ENCODE measurements at places on chromosomes 4 and X.

DNA sequence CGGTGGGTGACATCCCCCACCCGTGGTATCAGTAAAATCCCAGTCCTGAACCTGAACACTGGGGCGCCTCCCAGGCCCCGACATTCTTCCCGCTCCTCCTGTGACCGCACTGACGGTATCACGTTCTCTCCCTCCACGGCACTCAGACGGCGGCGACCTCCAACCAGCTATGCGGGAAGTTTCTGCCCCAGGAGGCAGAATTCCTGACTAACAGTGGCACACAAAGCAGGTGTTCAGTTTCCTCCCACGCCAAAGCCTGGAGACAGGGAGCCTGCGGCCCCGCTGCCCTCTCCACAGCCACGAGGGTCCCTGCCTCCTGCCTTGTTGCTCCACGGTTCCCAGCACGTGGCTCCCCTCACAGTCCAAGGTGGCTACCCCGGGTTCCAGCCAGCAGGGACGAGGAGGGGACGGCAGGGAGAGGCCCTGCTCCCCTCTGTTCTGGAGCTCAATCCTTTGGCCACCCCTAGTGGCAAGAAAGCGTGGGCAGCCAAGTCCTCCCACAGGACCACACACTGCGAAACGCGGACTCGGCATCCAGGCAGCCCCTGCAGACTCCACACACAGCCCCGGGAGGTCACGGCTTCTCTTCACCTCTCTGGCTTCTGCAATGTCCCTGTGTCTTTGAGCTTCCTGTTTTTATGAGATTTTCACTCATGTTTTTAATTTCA lies 15.2 kb downstream of the CTBP1 start:
- no peak for DNase-seq

DNA sequence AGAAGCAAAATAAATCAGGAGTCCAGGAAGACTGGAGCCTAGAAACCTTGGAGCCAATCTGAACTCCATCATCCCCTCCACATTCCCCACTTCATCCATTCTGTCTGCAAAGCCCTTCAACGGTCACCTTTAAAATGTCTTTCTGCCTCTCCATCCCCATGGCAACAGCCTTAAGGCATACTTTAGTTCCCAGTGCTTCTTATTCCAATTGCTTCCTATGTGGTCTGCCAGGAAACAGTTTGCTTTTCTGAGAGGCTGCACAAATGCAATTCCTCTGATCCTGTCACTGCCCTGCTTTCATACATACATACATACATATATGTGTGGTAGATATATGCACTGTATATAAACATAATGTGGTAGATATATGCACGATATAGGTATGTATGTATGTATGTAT lies 786 bp upstream of the MAGEH1 start:
- no peak for DNase-seq

DNA sequence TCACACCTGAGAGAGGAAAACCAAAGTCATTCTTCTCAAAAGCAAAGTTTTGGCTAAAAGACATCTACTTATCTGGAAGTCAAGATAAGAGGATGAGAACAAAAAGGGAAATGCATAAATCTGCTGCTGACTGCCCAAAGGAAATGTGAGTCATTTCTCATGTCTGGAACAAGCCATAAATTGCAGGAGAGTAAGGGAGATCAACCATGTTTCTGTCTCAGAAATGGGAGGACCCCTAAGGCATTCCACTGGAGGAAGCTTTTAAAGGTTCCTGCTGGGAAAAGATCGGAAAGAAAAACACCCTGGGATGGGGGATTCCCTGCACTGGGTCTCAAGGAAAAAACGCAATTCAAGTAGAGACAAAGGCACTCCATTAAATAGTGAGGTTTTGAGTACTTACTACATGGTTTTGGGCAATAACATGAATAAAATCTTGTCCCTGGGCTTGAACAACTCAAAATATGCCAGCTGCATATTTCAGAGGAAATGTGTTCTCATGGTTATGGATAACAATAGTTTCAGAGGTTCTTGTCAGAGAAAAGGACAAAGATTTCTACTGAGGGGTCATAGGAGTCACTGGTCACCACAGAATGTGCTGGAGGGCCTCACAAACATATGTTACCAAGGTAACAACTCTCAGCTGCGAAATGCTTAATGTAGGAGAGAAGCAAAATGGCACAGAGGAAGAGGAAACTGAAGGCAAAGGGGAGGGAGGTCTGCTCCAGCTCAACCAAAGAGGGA lies 19.3 kb downstream of the GPR143 start:
- DNase-seq = no peak

- no peak for DNase-seq
These were observed 13.5 kb downstream of the PRKX start for GRCh38 chrX:3699821-3700381.

- no peak for DNase-seq
These were observed 53.7 kb upstream of the HPF1 start for GRCh38 chr4:169811476-169811875.

GRCh38 chr4:98967786-98968329 lies 27.7 kb upstream of the METAP1 start:
- no peak for DNase-seq

- DNase-seq = no peak
These were observed at the start of gene SYTL5 for GRCh38 chrX:38006291-38006690. SYTL5 (plus strand) TSS chrX:38006553; CDS start chrX:38033890, 27,337 bp downstream.

DNA sequence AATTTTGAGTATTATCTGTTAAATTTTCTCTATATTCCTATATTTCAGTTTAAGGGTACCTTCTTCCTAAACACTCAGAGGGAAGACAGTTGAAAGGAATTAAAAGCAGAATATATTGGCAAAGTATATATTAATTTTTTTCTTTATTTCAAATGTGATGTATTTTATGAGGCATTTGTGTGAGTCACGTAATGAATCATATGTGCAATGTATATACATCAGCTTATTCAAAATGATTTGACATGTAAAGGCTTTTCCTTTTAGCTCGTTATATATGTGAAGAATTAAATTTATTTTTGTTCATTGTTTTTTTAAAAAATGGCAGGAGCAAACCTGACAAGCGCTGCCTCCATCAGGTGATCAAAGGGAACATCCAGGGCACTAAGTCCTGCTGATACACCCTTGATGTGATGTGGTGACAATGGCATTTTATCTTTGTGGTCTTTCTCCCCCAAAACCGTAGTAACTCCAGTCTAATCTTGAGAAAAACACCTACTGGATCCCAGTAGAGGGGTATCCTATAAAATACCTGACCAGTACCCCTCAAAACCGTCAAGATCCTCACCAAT lies 8.9 kb downstream of the WWC2 start:
- DNase-seq = no peak

- no peak for DNase-seq
These were observed 222.4 kb downstream of the APBB2 start for GRCh38 chr4:40991908-40992307.

DNA sequence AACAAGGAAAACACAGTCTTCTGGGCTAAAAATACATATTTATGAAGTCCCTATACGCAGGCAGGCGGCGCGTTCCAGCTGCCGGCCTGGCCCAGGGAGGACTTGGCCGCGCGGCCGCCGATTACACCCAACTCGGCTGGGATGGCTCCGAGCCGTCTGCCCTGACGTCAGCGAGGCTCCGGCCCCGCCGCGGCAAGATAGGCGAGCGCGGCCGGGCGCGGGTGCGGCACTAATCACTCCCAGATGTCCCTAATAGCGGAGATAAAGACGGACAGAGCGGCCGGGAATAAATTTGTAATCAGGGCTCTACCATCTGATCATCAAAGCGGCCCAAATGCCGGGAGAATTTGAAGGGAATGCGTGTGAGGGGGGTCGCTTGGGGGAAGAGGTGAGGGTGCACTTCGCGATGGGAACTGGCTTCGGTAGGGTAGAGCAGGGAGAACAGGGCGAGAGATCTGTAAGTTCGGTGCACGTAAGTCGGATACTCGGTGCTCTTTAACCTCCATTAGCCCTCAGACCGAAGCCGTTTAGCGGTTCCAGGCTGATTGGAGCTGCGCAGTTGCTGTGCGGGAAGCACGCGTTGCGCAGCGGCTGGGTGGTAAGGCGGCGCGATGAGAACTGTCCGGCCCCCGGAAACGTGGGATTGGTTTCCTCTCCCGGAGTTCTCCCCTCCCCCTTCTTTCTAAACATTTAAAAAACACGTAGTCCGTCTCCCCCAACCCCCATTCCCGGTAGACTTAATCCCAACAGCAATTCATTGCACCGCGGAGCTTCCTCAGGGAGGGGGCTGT lies 7.7 kb downstream of the HAND2 start:
- DNase-seq = no peak

DNA sequence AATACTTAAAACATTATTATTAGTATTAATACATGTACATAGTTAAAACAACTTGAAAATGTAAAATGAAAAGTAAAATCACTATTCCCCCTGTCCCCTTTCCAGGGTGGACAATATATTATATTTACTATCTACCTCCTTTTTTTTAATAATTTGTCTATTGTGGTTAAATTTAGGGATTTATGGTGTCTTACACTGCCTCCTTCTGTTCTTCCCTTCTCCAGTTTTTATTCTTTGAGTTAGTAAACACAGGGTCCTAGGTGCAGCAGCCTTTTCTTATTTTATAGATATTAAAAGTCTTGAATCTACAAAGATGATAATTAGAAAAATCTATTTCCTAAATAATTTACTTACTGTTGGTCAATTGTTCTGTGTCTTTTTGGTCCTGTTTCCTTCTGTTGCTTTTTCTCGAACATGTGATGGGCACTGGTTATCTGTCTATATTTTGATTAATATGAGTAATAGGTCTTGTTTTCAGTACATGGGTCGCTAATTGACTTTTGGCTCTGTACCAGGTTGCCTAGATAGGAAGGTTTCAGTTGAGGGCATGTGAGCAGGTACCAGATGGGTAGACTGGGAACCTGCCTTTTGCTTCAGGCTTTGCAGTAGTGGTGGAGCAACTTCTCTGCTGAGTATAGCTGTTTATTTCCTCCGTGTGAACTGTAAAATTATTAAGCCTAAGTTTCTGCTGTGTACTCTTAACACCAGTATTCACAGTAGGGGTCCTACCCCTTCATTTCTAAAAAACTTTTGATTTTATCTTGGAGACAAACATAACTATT lies 1.1 kb downstream of the NUDT9 start:
- DNase-seq = no peak

GRCh38 chr4:37475087-37475486 lies 211.1 kb downstream of the RELL1 start:
- DNase-seq = no peak

DNA sequence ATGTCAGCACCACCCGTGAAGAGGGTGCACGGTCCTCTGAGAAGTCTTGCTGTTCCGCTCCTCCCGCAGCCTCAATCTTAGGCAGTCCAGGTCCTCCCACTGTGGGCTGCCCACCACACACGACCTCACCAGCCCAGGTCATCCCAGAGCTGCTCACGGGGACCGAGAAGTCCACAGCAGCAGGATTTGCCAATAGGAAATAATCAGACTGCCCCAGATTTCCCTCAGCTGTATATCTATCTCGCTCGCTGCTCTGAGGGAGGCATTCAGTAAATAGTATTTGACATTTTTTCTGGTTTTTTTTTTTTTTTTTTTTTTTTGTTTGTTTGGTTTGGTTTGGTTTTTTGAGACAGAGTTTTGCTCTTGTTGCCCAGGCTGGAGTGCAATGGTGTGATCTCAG lies 83.8 kb downstream of the STOX2 start:
- no peak for DNase-seq

DNA sequence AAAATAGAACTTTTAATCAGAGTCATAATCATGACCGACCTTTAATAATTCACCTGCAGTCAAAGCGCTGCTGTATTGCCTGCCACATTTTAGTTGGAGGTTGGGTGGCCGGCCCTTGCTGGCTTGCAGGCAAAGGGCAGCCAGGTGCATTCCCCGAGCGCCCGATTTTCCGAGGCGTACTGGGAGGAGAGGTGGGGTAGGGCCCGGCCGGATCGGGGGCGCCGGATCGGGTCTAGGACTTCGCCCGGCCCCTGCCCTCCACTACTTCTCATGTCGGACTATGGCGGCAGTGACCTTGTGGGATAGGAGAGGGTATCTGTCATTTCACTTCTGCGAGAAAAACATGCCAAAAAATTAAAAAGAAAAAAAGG lies 2.5 kb upstream of the RS1 start:
- peak; percentile 21 for DNase-seq

DNA sequence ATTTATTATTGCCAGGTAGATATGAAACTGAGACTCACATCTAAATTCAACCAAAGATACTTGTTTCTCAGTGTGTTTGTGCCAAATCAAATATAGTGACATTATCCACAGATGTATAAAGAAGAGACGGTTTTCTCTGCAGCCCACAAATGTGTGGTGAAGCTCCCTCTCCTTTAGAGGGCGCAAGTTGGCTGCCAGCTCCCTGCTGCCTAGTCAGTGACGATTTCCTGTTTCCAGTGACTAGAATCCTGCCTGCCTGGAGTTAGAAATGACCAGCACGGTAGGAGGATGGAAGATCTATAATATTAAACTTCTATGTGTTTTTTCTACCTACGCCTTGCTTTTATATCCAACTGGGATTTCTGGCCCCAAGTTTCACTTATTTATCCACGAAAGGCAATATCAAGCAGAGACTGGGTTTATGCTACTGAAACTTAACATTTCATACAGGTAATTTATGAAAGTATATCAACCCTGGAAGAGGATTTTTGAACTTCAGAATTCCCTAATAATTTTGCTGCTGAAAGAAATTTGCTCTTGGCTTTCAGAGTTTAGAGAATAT lies 1793.7 kb upstream of the TENM3 start:
- DNase-seq = no peak

GRCh38 chr4:3765271-3766035 lies 732 bp upstream of the ADRA2C start:
- DNase-seq = peak; percentile 37

DNA sequence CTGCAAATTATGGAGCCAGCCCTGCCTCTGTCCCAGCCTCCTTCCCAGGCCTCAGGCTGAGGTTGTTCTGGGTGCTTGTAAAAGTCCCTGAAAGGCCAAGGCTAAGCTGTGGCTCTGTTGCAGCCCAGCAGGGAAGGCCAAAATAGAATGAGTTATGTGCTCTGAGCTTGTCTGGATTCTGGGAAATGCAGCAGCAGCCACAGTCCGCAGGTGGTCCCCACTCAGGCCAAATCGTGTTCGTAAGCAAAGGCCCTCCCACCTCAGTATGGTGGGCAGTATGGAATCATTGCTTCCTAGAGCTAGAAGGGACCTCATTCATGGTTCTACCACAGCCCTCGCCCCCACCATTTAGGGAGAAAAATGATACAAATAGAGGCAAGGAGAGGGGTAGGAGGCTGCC lies 4.7 kb upstream of the TCEAL1 start:
- no peak for DNase-seq

DNA sequence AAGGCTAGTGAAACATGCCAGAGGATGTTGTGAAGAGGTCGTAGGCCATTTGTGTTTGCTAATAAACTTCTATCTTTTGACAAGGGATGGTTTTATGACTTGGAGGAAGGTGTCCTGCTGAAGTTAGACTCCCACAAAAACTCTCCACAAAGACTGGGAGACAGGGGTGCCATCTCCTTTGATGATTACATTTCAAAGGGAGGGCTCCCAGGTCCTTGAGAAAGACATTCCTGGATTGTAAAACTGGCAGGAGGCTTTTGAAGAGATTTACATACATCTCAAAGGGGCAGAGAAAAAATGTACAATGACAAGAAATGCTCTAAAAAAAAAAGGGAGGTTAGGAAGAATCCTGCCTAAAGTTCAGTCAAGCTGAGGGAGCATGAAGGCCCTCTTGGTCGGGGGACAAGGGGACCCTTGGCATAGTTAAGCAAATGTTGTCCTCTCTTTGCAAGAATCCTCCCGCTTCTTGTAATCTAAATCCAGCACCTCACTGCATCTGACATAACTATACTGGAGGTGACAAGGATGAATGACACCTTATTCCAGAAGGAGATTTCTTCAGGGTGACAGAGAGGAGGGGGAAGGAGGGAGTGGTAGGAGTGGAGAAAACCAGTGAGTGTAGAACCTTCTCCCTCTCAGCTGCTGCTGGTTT lies 41.1 kb upstream of the MGST2 start:
- no peak for DNase-seq
